IPS DF 6.9 (cell line): ENCODE measurements at places on chromosomes 16 and 17.

GRCh38 chr17:17071531-17072360 lies 29.5 kb downstream of the MPRIP start:
- H3K4me1 ChIP-seq = no peaks in the 10 kb centered on the region
- no peak overlapping the region for H3K4me3 ChIP-seq
- H3K36me3 ChIP-seq = peaks cover 3% of the 10 kb centered on the region; the same call in 1 of the 2 replicates
- no peak for DNase-seq
- H3K27ac ChIP-seq = no peak overlapping the region
- H3K27me3 ChIP-seq = no peaks in the 10 kb centered on the region

DNA sequence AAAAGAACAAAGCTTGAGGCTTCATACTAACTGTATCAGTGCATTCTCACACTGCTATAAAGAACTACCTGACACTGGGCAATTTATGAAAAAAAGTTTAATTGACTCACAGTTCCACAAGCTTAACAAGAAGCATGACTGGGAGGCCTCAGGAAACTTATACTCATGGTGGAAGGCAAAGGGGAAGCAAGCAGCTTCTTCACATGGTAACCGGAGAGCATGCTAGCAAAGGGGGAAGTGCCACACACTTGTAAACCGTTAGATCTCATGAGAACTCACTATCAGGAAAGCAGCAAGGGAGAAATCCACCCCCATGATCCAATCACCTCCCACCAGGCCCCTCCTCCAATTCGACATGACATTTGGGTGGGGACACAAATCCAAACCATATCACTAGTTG lies 25.3 kb downstream of the CTRB2 start:
- H3K4me3 ChIP-seq = no peak overlapping the region
- DNase-seq = no peak
- no peaks in the 10 kb centered on the region for H3K36me3 ChIP-seq
- no peaks in the 10 kb centered on the region for H3K27me3 ChIP-seq
- H3K27ac ChIP-seq = no peak overlapping the region

DNA sequence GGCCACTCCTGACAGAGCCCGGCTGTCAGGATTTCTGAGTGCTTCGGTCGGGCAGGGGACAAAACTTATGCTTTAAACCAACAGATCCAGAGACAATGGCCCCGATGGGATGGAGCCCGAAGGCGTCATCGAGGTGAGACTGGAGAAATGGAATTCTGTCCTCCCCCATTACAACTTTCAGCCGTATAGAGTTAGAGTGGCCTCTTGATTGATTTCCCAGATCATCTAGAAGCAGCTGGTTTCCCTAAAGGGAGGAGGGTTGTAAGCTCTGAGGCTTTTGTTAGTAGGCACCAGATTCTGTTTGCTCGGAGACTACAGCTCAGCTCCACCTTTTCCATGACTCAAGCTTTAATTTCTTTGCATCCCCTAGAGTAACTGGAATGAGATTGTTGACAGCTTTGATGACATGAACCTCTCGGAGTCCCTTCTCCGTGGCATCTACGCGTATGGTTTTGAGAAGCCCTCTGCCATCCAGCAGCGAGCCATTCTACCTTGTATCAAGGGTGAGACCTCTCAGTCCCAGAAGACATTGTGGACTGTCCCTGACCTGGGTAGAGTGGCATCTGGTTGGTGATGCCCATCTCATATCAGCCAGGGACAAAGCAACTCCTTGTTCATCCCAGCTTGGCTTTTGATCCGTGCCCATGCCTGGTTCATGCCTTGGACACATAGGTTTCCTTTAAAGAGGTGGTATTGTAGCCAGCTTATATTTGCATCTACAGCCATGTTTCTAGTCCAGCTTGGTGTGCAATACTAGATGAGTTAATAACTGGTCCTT lies 5.1 kb upstream of the CD68 start:
- H3K4me3 ChIP-seq = peak overlapping the region; percentile 94; the same call in 1 of the 2 replicates
- no peaks in the 10 kb centered on the region for H3K27me3 ChIP-seq
- no peak overlapping the region for H3K27ac ChIP-seq
- no peaks in the 10 kb centered on the region; the same call in 1 of the 2 replicates for H3K4me1 ChIP-seq

DNA sequence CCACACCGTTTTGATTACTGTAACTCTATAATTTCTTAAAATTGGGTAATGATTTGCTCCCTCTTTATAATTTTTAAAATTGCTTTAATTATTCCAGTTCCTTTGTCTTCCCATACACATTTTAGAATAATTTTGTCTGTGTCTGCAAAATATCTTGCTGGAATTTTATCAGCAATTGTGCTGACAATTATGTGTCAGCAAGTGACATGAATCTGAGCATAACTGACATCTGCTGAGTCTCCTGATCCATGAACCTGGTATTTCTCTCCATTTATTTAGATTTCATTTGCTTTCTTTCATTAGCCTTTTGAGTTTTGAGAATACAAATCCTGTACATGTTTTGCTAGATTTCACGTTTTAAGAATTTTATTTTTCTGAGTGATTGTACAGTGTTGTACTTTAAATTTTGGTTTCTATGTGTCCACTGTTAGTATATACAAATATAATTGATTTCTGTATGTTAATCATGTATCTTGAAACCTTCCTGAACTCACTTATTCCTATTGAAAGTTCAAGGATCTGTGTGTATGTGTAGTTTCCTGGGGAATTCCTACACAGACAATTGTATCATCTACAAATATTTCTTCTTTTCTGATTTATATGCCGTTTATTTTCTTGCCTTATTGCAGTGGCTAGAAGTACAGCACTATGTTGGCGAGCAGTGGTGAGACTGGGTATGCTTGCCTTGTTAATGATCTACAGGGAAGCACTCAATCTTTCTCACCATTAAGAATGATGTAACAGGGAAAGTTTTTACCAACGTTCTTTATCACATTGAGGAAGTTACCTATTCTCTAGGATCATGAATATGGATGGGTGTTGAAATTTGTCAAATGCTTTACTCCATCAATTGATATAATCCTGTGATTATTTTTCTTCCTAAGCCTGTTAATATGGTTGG lies 45.2 kb downstream of the N4BP1 start:
- H3K36me3 ChIP-seq = no peaks in the 10 kb centered on the region
- DNase-seq = no peak
- H3K4me1 ChIP-seq = no peaks in the 10 kb centered on the region

DNA sequence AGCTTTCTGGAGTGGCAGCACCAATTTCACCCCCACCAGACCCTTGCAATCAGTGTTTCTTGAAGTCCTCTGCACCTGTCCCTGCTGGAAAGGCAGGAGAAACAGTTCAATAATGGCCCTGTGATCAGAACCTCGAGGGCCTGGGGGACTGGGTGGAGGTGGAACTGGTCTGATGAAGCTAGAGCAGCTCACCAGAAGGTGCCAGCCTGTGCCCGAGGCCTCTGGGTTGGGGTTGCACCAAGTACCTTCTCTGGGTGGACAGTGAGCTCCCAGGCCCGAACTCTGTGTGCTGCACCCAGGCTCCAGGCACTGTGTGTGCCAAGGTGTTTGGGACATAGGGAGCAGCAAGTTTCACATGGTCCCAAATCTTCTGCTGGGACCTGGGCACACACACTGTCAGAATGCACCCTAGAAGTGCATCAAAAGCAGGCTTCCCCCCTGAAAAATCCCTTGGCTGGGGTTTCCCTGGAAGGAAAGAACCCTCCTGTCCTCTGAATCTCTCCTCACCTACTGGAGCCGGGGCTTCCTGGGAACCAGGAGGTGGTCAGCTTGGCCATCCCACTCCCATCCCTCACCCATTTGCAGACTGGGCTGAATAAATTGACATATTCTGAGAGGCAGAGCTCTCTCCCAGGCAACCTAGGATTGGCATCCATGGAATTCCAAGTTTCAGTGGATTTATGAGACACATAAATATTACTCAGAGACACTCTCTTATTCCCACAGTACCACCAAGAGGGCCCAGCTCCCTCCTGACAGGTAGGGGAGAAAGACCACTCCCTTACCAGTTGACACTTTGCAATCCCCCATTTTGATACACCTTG lies 17.4 kb downstream of the CD300LG start:
- no peaks in the 10 kb centered on the region for H3K27me3 ChIP-seq
- no peak for DNase-seq
- no peak overlapping the region for H3K4me3 ChIP-seq
- no peaks in the 10 kb centered on the region for H3K4me1 ChIP-seq
- no peaks in the 10 kb centered on the region for H3K36me3 ChIP-seq
- no peak overlapping the region for H3K27ac ChIP-seq

DNA sequence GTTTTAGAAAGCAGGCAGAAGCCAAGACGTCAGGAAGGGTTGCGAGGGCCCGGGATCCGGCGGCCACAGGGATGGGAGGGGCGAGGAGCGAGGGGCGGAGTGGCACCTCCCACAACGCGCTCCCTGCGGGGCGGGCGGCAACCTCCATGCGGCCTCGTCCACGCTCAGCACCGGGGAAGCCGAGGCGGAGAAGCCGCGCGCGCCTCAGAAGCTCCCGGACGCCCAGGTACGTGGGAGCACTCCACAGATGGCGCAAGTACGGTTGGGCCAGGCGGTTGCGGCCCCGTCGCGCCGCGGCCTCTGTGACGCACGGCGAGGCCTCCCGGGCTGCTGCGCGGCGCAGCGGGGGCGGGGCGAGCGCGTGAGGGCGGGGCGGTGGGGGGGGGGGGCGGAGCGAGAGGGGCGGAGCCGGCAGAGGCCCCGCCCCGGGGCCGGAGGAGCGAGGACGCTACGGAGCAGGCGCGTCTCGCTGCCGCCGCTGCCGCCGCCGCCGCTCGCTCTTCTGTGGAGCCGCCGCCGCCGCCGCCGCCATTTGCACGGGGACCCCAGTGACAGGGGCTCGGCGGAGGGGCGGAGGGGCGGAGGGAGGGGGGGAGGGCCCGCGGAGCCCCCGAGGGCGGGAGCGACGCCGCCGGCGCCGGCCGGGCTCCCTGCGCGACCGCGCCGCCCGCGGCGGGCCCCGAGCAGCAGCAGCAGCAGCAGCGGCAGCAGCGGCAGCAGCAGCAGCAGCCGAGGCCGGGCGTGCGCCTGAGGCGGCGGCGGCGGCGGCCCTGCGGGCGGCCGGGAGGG lies at the start of gene TENT4B:
TSS of gene TENT4B (plus strand) at position 500 of the 789 bp plus-strand sequence. CDS start 316 bp downstream, outside the sequence.
- H3K4me1 ChIP-seq = peaks cover 3% of the 10 kb centered on the region; the same call in 1 of the 2 replicates
- no peaks in the 10 kb centered on the region for H3K36me3 ChIP-seq
- no peaks in the 10 kb centered on the region for H3K27me3 ChIP-seq
- no peak within 1 kb of the TSS for H3K27ac ChIP-seq
- DNase-seq = no peak

DNA sequence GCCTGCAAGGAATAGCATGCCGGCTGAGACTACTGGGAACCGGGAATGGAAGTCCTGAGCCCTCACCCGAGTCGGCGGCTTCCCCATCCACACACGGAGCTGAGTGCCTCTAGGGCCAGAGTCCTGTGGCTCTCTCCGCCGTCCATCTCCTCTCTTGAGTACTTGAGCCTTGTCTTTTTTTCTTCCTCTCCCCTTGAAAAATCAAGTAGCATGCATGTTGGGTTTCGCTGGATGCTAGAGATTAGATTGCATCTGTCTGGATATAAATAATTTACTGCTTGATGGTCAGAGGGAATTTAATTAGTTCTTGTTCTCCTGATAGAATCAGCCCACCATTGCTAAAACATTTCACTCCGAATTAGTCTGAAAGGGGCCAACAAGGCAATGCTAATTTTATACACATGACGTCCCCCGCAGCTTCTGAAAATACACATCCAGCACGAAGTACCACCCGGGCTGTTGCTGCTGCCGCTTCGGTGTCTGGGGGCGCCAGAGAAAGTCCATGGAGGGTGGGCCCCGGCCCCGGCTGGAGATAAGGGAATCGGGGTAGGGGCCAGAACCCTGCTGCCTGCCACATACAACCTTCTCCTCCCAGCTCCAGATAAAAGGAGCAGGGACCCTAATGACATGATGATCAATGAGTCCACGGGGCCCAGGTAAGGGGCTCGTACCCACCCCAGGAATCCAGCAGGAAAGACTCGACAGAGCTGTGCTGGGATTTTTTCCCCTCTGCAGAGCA lies 48.5 kb downstream of the RBFOX3 start:
- no peaks in the 10 kb centered on the region for H3K4me1 ChIP-seq
- no peaks in the 10 kb centered on the region for H3K36me3 ChIP-seq
- no peak overlapping the region for H3K4me3 ChIP-seq
- DNase-seq = no peak

- no peaks in the 10 kb centered on the region for H3K36me3 ChIP-seq
- no peaks in the 10 kb centered on the region for H3K27me3 ChIP-seq
- H3K27ac ChIP-seq = no peak overlapping the region
- no peak for DNase-seq
- no peak overlapping the region for H3K4me3 ChIP-seq
Measured at GRCh38 chr17:4449736-4450135, 16.0 kb downstream of the SPNS3 start.

DNA sequence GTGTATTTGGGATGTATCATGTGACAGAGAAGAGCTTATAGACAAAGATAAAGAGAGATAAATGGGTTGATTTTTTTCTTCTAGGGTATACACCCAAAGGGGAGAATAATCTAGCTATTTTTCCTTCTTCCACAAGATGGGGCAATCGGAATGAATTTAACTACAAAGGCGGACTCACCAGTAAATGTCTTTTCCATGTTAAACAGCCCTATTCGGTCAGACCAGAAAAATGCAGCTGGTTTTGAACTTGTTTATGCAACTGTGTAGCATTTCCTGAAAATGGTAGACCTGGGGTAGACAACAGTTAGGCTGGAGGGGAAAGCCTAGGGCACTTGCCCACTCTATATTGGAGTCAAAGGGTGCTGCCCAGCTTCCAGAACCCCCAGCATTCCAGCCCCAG lies 477.1 kb downstream of the TOX3 start:
- no peaks in the 10 kb centered on the region for H3K27me3 ChIP-seq
- H3K4me3 ChIP-seq = no peak overlapping the region
- peak; percentile 22 for DNase-seq
- no peak overlapping the region for H3K27ac ChIP-seq
- H3K4me1 ChIP-seq = peaks cover 2% of the 10 kb centered on the region; the same call in 1 of the 2 replicates

- no peak for DNase-seq
- H3K4me1 ChIP-seq = peaks cover 9% of the 10 kb centered on the region
- H3K36me3 ChIP-seq = no peaks in the 10 kb centered on the region
- H3K27ac ChIP-seq = no peak overlapping the region
- peaks cover 76% of the 10 kb centered on the region for H3K27me3 ChIP-seq
Measured at GRCh38 chr17:79801156-79802038, 4.5 kb upstream of the CBX8 start.

GRCh38 chr17:51154176-51154575 lies 817 bp downstream of the NME1 start:
- H3K4me3 ChIP-seq = peak overlapping the region; percentile 59; the same call in 1 of the 2 replicates
- DNase-seq = no peak
- H3K27ac ChIP-seq = no peak overlapping the region
- no peaks in the 10 kb centered on the region; the same call in 1 of the 2 replicates for H3K36me3 ChIP-seq
- no peaks in the 10 kb centered on the region for H3K4me1 ChIP-seq
- no peaks in the 10 kb centered on the region for H3K27me3 ChIP-seq
